Myocyte (in vitro differentiated cells): ENCODE measurements at places on chromosomes 2 and 18. TPM values are rescaled to one million over a fixed set of nuclear protein-coding genes. Genes with fewer than 3 reads are reported as not detected.

DNA sequence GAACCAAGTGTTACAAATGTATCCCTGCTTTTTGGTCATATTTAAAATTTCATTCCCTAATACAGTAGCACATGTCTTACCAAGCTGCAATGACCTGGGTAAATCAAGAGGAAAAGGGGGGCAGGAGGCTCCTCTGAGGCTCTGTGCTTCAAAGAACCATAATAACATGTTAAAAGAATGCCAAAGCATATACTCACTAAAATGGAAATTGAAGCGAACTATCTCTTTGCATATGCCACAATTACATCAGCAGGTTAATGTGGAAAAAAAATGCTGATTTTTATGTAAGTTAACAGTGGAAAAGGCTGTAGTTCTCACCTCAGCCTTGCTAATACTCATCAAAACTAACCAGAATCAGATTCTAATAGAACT lies 37.5 kb upstream of the NCKAP5 start:
- no peak for DNase-seq

DNA sequence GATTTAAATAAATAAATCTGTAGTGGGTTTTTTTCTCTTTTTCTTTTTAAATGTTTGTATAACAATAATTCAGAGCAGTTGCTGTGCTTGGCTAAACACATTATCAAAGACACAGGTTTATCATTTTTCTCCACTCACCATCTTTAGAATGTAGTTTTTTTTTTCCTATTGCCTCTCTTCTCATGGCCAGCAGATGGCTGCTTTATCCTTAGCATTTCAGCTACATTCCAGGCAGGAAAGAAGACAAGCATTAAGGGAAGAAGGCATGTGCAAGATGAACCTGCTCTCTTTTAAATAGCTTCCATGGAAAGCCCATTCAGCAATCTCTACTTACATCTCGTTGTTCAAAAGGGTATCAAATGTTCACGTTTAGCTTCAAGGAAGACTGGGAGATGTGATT lies 42.6 kb downstream of the ARHGAP15 start:
- DNase-seq = peak; percentile 7

- DNase-seq = no peak
Observed at GRCh38 chr18:5993938-5994337, 98.6 kb upstream of the TMEM200C start.

DNA sequence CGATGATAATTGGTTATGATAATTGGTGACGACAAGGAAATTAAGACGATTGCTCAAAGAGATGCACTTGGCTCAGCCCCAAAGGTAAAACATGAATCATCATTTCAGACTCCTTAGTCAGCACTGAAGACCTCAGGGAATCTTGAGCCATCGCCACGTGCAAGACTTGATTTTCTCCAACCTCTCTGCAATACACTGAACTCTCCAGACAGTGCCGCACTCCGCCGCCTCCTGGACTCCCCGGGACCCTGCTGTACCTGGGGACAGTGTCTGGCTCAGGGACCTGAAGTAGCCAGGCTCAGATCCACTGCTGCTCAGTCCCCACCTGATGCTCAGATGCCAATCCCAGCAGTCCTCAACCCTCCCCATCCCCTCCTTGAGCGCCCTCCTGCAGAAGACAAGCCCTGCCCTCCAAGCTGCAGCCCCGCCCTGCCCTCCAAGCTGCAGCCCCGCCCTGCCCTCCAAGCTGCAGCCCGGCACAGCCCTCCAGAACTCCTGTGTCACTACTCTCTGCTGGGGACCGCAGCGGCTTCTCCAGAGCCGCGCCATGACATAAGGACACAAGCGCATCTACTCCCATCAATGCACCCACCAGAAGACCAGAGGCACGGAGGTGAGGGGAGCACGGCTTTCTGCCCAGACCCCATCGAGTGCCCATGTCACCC lies 1.1 kb downstream of the TMEM18 start:
- peak; percentile 71 for DNase-seq

Gene CNNM3
- 5.5 and 8.7 TPM in 2 replicates for total RNA-seq

Gene ALKAL2
- total RNA-seq = not detected in 2 replicates

DNA sequence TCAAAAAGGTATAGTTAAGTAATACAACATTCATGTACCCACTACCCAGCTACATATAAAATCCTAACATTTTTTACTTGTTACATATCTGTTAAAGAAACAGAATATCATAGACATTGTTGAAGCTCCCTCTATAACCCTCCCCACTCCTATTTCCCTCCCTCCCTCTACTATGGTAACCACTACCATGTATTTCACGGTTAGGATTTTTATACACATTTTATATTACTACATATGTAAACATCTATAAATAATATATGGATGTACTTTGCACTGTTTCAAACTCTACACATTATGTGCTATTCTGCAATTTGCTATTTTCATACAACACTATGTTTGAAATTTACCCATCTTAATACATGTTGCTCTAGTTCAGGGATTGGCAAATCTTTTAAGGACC lies 36.3 kb downstream of the THOC1 start:
- no peak for DNase-seq

Gene GALR1
- total RNA-seq = not detected in 2 replicates

GRCh38 chr2:29769847-29770246 lies 151.5 kb downstream of the ALK start:
- no peak for DNase-seq
